Stimulated activated CD8-positive, alpha-beta memory T cell treated with anti-CD3 and anti-CD28 coated beads, Interleukin-4, amount 100 ng/mL, for 4 hours (primary cell): ENCODE measurements at places on chromosomes 2 and 18.
A peak's percentile ranks its signal among the peaks of the same experiment; 100 is the strongest.

- no peak for DNase-seq
Measured at GRCh38 chr18:26091047-26091630, 726 bp upstream of the SS18 start.

- DNase-seq, result no peak
Measured at GRCh38 chr2:168635065-168635577, 167.3 kb upstream of the NOSTRIN start.

GRCh38 chr18:45995461-45995860 is 28.3 kb upstream of the EPG5 start:
- no peak for DNase-seq

- DNase-seq, result no peak
Measured at GRCh38 chr2:230666885-230667712, 45.5 kb upstream of the CAB39 start.

DNA sequence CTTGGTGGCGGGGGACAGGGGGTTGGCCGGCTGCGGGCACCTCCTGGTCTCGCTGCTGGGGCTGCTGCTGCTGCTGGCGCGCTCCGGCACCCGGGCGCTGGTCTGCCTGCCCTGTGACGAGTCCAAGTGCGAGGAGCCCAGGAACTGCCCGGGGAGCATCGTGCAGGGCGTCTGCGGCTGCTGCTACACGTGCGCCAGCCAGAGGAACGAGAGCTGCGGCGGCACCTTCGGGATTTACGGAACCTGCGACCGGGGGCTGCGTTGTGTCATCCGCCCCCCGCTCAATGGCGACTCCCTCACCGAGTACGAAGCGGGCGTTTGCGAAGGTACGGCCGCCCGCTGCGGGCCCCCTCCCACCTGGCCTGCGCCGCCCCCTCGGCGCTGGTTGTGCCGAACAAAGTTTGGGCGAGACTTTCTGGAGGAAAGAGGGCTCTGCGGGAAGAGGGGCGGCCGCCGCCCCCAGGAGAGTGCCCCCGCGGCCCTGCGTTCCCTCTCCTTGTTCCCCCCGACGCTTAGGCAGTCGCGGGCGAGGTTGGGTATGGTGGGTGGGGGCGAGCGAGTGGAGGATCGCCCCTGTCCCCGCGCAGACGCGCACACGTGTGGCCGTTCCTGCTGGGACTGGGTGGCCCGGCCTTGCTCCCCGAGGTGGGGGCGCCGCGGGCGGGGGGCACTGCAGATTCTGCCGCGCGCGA is 866 bp downstream of the CRIM1 start:
- DNase-seq, result peak; percentile 12

DNA sequence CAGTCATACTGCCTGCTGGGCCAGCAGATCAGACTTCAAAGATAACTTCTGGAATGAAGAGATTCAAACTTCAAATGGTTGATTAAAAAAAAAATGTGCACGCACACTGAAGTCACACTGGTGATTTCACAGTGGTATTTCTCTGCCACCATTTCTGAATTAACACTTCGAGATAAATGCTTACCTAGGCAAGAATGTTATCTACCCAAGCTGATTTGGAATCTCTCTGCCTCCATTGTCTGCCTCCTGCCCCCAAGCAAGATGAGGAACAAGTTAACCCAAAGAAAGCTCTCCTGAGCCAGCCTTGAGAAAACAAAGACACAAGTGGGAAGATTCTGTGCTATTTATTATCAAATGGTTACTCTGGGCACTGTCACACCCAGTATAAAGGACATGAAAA is 6.5 kb downstream of the LAMA1 start:
- DNase-seq, result no peak

DNA sequence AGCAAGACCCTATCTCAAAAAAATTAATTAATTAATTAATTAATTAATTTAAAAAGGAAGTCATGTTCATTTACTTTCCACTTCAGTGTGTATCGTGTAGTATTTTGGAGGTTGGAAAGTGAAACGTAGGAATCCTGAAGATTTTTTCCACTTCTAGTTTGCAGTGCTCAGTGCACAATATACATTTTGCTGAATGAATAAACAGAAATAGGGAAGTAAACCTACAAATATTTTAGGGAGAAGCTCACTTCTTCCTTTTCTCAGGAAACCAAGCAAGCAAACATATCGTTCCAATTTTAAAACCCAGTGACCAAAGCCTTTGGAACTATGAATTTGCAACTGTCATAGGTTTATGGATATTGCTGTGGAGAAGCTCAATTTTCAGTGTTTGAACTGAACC is 27.8 kb downstream of the SLC14A1 start:
- no peak for DNase-seq

GRCh38 chr18:44911773-44912172 is 231.1 kb downstream of the SETBP1 start:
- no peak for DNase-seq

- no peak for DNase-seq
Measured at GRCh38 chr2:150994076-150994475, 267.6 kb downstream of the RBM43 start.

DNA sequence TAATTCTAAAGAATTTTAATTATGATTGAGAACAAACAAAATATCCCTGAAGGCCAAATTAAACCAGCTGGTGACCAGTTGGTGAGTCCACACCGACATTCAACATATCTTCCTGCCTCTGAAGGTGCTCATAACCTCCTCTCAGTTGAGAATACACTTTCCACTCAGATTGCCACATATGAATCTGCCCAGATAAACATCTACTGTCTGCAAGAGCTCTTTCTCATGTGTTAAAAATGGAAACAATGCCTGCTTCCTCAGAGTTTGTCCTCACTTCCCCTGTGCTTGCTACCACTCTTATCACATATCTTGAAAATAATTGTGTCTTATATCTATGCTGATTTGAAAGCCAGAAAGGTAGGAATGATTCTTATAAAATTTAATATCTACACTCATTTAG is 177.7 kb upstream of the GULP1 start:
- no peak for DNase-seq

DNA sequence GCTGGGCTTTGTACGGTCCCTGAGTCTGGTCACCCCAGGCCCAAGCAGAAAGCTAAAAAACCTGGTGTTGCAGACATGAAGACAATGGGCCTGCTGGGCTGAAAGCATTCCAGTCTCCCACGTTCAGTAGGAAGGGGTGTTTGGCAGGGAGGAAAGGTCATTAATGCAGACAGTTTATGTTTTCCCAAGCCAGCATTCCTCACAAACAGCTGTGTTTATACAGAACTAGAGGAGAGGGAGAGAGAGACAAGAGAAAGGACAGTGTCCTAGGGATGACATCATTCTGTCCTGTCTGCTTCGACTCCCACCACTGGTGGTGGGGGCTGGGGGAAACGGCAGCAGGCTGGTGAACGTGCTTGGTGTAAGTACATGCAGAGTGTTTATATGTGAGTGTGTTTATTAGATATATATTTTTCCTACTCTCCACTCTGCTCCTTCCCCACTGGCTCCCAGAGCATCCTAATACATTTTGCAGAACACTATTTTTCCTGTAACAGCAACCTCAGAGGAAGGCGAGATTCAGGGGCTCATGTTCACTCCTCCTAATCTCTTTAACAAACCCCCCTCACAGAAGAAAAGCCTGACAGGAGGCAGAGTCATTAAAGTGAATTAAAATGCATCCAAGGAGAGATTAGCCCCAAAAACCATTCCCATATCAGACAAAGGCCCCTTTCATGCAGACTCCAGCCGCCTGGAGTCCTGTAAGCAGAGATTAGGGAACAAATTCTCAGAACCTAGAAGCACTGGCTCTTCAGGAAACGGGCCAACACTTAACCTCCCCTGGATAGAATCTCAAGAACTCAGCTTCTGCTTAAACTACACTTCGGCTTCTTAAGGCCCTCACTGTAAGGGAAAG is 380.4 kb downstream of the TNS1 start:
- DNase-seq, result no peak

GRCh38 chr18:41134426-41134825 is 820.6 kb upstream of the PIK3C3 start:
- no peak for DNase-seq

GRCh38 chr2:165593081-165593480 is 123.6 kb downstream of the CSRNP3 start:
- no peak for DNase-seq

DNA sequence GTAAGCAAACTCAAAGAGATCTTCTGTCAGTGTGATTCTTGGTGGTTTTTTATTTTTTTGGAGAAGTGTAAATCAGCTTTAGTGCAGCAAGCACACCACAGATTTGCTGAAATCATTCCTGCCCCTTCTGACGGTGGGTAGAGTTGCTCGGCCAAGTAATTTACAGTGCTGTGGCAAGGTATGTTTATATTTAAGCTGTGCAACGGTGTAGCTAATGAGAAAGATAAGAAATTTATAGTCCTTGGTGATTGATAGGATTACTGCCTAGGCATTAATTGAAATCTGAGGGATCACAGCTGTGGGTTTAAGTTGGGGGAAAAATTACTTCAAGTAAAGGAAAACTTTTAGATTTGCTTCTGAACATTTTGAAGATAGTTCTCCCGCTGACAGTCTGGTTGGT is 286.6 kb downstream of the AGAP1 start:
- DNase-seq, result no peak

DNA sequence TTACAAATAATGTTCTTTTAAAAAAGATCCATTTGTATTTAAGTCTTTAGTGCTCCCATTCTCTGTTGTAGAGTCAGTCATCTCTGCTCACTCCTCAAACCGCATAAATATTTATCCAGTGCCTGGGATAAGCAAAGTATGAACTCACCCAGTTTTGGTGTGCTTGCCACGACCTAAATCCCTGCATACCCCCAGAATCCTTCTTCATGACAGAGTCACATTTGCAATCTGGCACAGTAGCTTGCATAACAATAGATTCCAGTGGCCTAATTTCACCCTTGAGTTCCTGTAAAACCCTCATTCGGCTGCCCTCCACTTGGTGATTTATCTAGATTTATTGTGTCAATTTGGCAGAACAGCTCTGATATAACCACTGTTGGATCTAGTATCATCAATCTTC is 92.9 kb downstream of the DTNA start:
- no peak for DNase-seq

GRCh38 chr2:167944825-167945659 is 302.4 kb downstream of the STK39 start:
- no peak for DNase-seq

DNA sequence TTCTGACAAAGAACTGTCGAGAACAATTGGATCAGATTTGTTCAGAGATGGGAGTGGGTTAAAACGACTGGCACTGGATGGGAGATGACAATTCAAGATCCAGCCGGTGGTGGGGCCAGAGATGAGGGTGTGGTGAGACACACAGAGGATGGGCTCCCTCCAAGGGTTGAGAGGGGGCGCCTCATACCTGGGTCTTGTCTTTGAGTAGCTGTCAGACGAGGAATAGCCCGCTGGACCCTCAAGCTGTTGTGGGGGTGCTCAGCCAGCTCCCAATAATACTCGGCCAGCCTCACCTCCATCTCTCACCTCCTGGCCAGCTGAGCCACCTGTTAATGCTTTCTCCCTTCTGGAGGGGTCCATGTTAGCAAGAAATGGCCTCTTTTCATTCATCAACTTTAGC is 14.0 kb downstream of the INPP5D start:
- no peak for DNase-seq

DNA sequence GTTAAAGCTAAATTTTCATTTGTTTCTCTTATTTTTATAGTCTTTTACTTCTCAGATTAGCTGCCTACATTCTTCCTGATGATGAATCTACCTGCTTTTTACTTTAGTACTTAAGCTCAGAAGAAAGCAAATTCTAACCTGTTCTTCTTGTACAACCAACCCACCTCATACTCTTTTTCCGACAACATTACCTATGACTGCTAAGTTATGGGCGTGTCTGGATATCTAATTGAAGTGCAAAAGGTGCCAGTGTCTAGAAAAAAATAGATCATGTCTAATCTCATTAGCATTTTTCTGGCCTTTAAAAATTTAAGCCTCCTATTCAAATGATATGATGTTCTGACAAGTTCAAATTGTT is 1.5 kb upstream of the RGPD4 start:
- DNase-seq, result no peak

DNA sequence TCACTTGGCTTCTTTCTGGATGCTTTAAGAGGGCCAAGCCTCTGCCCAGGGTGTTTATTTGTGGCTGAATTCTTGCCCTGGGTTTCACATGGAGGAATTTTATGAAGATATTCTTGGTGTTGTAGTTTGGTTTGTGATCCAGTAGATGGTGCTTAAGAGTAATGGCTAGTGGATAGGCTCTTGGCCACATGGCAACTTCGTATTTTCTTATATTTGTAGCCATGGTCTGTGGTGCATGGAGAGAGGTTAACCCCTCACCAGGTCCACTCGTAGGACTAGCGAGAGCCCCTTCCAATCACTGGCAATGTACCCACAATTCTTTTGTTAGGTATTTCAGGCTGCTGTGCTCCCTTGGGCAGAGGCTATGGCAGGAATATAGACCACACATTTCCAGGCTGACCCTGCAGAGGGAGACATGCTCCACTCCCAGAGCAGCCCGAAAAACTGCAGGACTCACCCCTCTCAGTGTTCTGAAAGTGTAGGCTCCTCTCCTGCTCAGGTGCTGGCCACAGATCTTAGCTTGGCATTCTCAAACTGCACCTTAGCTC is 582.1 kb upstream of the SETBP1 start:
- no peak for DNase-seq

- DNase-seq, result no peak
Measured at GRCh38 chr18:13604786-13605185, 121.6 kb downstream of the FAM210A start.

DNA sequence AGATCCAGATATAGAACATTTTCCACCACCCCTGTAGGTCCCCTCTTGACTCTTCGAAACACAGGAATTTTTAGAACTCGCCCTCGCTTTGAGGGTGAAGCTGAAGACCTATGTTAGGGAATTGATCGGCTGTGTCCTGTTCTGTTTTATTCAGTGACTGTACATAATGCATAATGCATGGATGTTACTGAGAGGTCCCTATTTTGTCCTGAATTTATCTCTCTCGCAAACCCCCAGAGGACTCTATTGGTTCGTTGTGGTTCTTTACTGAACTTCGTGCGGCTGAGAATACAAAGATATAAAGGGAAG is 431 bp upstream of the EIF5B start:
- no peak for DNase-seq

DNA sequence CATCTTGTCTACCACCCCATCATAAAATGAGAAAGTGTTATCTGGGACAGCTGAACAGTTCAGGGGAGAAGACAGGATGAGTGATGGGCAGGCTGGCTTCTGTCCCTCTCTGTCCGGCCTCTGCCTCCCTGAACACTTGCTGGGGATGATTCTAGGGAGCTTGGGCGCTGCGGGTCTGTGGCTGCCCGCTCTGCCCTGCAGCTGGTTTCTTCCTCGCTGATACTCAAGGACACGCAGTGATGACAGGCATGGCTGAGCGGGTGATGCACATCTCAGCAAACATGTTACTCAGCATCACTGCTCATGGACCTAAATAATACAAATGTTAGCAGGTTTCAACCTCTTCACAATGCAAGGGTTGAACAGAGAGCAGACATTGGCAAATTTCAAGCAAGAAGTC is 161.1 kb downstream of the TMEM18 start:
- DNase-seq, result no peak

DNA sequence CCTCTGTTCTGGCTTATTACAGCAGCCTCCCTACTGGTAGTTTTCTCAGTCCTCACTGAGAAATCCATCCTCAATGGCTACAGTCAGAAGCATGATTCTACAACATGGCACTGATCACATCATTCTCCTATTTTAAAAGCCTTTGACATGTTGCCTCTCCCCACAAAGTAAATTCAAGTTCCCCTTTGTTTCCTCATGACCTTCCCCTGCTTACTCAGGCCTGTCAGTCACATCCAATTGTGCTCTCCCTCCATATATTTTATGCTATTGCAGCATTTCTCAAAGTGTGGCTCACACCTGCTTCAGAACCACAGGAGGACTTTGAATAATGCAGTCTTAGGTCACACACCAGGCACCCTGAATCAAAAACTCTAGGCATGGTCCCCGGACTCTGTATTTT is 124.6 kb downstream of the SPOPL start:
- no peak for DNase-seq

GRCh38 chr2:236557306-236558030 is 12.2 kb upstream of the ACKR3 start:
- no peak for DNase-seq
